ENCODE measurements at places on chromosomes 12 and 14.

DNA sequence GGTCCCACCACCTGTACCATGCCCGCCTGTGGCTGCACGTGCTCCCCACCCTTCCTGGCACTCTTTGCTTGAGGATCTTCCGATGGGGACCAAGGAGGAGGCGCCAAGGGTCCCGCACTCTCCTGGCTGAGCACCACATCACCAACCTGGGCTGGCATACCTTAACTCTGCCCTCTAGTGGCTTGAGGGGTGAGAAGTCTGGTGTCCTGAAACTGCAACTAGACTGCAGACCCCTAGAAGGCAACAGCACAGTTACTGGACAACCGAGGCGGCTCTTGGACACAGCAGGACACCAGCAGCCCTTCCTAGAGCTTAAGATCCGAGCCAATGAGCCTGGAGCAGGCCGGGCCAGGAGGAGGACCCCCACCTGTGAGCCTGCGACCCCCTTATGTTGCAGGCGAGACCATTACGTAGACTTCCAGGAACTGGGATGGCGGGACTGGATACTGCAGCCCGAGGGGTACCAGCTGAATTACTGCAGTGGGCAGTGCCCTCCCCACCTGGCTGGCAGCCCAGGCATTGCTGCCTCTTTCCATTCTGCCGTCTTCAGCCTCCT lies 1.1 kb downstream of the INHBE start:
- no peak for DNase-seq

DNA sequence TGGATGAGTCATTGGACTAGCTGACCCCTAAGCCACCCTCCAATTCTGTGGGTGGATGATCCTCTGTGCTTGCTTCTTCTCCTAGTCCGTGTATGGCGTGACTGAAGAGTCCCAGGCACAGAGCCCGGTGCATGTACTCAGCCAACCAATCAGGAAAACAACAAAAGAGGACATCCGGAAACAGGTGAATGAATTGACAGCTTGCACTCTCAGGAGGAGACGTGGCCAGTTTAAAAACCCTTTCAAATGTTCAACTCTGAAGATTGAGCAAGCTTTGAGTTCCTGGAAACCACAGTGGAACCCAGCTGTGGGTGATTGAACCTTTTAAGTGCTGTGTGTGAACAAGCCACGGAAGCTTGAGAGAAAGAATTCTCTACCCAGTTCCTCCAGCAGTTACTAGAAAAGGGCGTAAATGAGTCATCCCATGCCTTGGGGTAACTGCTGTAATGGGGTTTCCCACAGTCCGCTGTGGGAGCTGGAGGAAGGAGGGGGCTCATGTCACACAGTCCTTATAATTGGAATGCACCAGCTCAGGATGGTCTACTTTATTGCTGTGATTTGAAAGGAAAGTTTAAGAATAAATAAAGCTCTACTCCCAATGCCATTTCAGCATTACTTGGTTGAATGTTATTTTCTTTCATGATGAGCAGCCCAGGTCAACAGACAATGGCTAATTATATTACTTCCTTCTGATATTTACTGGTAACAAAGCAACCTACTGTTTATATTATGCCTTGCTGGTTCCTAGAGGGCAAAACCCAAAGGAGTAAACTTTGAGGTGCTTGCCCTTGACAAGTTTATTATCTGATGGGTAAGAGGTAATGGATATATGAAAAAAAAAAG lies 417.0 kb downstream of the DPF3 start:
- DNase-seq, result peak; percentile 76

DNA sequence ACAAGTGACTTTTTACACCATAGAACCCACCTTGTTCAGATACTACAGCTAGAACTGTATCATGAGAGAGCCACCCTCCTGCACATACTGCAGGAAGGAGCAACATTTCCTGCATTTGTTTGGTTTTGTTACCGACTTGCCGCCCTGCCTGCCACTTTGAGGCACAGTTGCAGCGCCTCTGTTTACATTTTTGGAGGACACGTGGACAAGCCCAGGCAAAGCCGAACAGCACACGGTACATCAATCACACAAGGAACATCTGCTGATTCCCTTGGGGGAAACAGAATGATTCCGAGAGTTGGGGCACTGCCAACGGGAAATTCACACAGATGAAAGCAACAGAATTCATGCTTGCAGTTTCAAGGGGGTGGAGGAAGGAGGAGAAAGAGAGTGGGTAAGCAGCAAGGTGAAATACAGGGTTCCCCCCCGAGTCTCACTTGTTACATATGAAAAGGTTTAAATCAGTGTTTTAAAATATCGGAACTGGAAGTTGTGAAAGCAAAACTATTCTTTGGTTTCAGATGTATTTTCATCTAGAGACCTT lies 110.7 kb downstream of the BTG1 start:
- no peak for DNase-seq

- DNase-seq, result no peak
Measured at GRCh38 chr14:77183896-77184295, 2.3 kb downstream of the TMEM63C start.

DNA sequence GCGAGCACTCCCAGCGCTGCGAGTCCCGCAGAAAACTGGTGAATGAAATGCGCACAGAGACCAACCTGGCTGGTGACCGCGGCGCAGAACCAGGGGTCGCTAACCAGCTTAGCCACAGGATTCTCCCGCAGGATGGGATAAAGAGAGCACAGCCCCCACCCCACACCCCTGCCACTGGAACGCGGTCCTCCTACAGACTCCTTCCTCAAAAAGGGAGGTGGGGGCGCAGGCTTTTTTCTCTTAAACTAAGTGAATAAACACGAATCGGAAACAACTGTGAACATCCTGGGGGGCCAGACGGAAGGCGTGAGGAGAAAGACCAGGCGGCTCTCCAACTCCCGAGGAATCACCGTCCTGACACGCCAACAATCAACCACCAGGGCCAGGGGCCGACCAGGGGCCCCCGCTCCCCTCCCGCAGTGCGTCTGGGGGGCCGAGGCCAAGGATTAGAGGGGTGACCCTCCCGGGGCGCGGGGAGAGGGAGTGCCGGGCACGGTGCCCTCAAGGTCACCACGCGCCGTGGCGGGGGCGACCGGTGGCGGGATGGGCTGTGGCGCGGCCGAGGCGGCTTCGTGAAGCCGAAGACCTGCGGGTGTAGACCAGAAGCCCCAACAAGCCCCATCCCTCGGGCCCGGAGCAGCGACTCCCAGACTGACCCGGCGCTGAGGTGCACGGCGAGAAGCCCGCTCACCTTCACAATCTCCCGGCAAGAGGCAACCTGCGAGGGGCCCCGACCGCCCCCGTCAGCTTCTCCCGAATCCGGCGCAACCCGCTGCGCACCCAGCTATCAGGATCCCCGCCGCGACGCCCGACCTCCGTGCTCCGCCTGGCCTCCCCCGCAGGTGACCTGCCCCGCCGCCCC lies 704 bp downstream of the ATP2B1 start:
- no peak for DNase-seq

DNA sequence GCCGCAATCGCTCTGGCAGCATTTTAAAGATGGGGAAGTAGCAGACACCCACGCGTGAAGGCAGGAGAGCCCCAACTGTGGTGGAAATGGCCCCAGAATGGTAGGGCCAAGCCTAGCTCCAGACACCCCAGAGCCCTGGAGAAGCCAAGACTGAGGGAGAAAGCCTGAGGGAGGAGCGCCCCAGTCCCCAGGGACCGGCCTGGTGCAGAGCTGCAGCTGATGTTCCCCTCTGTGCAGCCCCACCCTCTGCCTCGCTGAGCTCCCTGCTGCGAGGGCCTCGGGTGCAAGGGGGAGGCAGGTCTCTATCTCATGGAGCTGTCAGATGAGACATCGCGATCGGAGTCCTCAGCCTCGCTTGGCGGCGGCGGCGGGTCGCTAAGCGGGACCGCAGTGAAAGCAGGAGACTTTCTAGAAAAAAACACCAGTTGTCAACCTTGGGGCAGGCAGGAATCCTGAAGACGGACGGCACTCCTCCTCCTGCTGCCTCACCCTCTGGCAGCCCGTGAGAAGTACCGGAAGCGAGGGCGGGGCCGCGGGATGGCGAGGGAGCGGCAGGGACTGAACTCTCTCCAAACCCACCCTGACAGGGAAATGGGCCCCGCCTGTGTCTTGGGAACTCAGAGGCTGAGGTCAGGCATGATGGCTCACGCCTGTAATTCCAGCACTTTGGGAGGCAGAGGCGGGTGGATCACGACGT lies 6.0 kb downstream of the GAPDH start:
- no peak for DNase-seq

DNA sequence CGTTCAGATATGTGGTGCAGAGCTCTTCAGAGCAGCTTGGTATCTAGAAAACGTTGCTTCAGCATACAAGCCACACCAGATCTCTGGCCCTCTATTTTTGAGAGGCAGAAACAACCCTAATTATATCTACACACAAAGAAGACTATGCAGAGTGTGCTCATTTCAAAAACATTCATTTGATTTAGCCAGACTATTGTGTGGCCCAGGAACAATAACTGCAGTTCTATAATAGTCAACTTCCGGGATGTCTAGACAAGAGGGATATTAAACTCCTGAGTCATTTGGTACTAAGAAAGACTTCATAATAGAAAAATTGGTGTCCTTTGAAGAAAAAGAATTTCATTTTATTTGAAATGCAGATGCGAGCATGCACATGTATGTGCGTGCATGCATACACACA lies 153.8 kb downstream of the PELI2 start:
- no peak for DNase-seq

DNA sequence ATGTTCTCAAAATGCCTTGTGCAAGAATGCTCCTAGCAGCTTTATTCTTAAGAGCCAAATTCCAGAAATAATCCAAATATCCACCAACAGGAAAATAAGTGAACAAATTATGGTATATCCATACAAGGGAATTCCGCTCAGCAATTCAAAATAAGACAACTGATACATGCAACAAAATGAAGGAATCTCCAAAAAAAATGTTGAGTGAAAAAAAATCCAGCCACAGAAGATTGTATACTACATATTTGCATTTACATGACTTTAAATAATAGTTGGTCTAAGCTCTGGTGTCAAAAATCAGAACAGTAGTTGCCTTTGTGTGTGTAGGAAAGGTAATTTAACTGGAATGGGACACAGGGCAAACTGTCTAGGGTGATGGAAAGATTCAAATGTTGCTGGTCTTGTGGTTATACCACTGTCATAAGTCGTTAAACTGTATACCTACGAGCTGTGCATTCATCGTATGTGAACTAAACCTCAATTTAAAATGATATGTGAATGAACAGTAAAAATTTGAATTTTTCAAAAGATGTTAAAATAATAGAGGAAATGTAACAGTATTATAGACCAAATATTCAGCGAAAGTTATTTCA lies 3.2 kb downstream of the CD69 start:
- no peak for DNase-seq

- no peak for DNase-seq
Measured at GRCh38 chr14:103521438-103521950, 1.1 kb downstream of the CKB start.

- no peak for DNase-seq
Measured at GRCh38 chr14:29220566-29220965, 454.0 kb downstream of the FOXG1 start.

GRCh38 chr14:30385925-30386324 lies 173.0 kb upstream of the G2E3 start:
- no peak for DNase-seq

DNA sequence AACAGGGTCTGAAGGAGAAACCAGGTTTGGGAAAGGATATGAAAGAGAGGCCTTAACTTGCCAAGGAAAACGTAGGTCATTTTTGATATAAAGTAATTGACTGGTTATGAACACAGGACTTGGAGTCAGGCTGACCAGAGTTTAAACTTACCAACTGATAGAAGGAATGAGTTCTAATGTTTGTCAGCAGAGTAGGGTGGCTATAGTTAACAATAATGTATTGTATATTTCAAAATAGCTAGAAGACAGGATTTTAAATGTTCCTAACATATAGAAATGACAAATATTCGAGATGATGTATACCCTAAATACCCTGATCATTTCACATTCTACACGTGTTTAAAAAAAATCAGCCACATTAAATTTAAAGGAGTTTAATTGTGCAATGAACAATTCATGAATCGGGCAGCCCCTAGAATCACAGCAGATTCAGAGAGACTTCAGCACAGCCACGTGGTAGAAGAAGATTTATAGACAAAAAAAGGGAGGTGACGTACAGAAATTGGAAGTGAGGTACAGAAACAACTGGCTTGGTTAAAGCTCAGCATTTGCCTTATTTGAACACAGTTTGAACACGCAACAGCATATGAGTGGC lies 52.5 kb upstream of the PLEKHG7 start:
- DNase-seq, result no peak

DNA sequence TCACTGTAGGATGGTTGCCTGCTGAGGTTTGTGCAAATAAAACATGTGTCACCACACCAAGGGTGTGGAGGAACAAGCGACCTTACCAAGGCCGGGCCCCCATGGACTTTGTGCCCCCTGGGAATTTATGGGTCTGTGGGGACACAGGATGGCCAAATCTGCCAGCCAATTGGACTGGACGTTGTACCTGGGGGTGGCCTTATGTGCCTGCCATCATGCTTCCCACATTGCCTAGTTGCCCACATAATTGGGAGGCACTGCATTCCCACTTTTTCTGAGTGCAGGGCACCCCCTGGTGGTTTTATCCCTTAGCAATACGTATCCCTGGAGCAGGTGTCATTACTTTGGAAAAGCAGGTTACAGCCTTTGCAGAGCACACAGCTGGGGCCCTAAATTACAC lies 92.6 kb upstream of the TMPO start:
- DNase-seq, result no peak

GRCh38 chr12:67837876-67838275 lies 151.4 kb upstream of the IFNG-AS1 start:
- no peak for DNase-seq

DNA sequence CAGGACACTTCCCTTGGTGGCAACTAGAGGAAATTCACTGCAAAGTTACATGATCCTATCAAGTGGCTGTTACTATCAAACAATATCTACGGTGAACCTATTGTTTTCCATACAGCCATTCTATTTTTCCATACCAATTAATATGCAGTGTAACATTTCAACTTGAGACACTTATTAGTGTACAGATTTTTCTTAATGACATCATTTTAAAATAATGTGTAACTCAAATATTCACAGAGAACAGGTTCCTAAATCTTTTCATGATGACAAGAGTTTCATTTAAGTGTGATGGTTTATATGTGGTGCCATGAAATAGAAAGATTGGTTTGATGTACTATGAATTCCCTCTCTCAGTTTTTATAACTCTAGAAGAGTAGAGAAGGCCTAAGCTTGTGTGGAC lies 291.2 kb upstream of the SOX5 start:
- no peak for DNase-seq

DNA sequence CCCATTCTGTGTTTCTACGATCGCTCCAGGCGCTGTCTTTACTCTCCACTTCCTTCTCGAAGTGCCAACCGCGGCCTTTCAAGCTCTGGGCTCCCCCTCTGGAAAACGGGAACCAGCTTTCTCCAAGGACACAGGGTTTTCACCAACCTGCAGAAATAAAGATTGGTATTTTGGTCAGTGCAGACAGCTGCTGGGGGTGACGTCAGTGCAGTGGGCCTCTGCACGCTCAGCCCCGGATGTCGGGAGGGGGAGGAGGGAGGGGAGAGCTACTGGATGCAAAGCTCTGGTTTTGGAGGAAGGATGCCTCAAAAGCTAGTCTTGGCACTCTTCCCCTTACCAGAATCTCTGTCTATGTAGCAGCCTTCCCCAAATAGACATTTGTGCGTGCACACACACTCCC lies 19.9 kb downstream of the HRK start:
- DNase-seq, result no peak

Data from SIG-M5 (cell line).